Tibial nerve (tissue), 4 donors: ENCODE measurements at places on chromosomes 16 and 17. TPM values are rescaled to one million over a fixed set of nuclear protein-coding genes. Genes with fewer than 3 reads are reported as not detected.

The GJD3 gene
- total RNA-seq, result not detected

The SLC16A13 gene
- total RNA-seq, result 0.22 TPM

GRCh38 chr16:70422543-70422942 lies 16.4 kb downstream of the ST3GAL2 start:
- no peak overlapping the region for H3K4me3 ChIP-seq
- no peak for DNase-seq
- H3K4me1 ChIP-seq, result peaks cover 62% of the 10 kb centered on the region
- no peaks in the 10 kb centered on the region for H3K36me3 ChIP-seq

DNA sequence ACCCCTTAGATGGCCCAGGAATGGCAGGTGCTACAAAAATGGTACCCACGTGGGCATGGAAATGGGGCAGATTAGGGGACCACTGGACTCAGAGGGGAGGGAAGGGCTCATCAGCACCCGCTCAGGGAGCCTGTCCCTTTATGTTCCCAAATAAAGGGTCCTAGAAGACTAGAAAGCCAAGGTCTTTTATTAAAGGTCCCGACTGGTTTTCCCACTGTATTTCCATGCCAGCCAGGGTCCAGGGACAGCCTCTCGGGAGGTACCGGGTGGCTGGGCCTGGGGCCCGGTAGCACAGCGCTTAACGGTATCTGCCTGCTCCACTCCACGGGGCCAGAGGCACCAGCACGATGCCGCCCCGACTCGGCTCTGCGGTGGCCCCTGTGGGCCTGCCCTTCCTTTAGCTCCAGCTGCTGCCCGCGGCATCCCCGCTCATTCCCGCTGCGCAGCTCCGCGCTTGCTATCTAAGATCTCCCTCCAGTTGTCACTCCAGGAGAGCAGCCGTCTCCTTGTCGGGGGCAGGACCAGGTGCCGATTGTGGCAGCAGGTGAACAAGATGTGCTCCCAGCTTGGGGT lies 1.4 kb downstream of the NT5C start:
- H3K4me3 ChIP-seq, result no peak overlapping the region
- no peak for DNase-seq
- H3K4me1 ChIP-seq, result peaks cover 6% of the 10 kb centered on the region
- peak overlapping the region; percentile 90 for H3K27ac ChIP-seq
- H3K27me3 ChIP-seq, result no peaks in the 10 kb centered on the region

DNA sequence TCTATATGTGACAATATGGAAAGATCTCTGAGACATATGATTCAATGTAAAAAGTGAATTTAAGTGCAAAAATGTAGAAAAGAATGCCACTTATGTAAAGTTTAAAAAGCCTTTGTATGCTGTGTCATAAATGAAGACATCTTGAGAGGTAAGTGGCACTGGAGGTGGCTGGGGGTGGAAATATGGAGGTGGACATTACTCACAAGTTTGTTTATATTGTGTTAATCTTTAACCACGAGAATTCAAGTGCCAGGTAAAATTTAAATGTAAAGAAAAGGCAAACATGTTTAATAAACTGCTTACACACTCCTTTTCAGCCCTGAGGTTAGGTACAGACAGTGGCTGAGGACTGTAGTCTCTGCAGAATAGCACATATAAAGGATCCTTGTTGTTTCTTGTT lies 235.1 kb downstream of the ABCC12 start:
- H3K4me3 ChIP-seq, result no peak overlapping the region
- H3K27ac ChIP-seq, result no peak overlapping the region
- no peaks in the 10 kb centered on the region for H3K4me1 ChIP-seq
- no peaks in the 10 kb centered on the region for H3K36me3 ChIP-seq
- DNase-seq, result no peak
- no peaks in the 10 kb centered on the region for H3K27me3 ChIP-seq
